ENCODE measurements at places on chromosomes 1 and 21. TPM values are rescaled to one million over a fixed set of nuclear protein-coding genes. Genes with fewer than 3 reads are reported as not detected.

- no peaks in the 10 kb centered on the region for H3K27me3 ChIP-seq
- H3K27ac ChIP-seq = no peak overlapping the region
- peak; percentile 25 for DNase-seq
- H3K36me3 ChIP-seq = no peaks in the 10 kb centered on the region
- peaks cover 34% of the 10 kb centered on the region for H3K4me1 ChIP-seq
Measured at GRCh38 chr1:175841738-175842187, 98.4 kb upstream of the TNR start.

ACOT11 gene
- total RNA-seq = 3.3 TPM

GNAT2 gene
- 0.20 TPM for total RNA-seq

DNA sequence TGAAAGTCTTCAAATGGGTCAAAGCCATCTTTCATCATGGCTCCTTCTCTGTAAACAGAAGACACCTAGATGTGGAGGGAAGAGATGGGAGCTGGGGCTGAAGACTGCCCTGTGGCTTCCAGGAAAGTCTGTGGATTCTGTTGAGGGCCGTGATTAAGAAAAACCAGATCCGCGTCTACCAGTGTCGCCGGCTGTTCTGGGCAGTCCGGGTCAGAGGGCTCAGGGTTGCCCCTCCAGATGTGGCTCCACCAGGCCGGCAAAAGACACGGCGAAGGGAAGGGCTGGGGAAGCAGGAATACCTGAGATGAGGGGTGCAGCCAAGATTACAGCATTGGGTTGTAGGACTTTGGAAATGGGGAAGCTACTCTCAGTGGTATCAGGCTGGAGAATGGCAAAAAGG lies 162.6 kb downstream of the RHOU start:
- H3K4me3 ChIP-seq = no peak overlapping the region
- H3K4me1 ChIP-seq = peaks cover 77% of the 10 kb centered on the region
- H3K27ac ChIP-seq = no peak overlapping the region
- no peak for DNase-seq
- H3K27me3 ChIP-seq = no peaks in the 10 kb centered on the region
- no peaks in the 10 kb centered on the region for H3K36me3 ChIP-seq

Measured in HepG2 (cell line).